ENCODE measurements at places on chromosomes 12 and 14.

GRCh38 chr14:90406384-90406798 is 9.6 kb downstream of the CALM1 start:
- no peak for DNase-seq

DNA sequence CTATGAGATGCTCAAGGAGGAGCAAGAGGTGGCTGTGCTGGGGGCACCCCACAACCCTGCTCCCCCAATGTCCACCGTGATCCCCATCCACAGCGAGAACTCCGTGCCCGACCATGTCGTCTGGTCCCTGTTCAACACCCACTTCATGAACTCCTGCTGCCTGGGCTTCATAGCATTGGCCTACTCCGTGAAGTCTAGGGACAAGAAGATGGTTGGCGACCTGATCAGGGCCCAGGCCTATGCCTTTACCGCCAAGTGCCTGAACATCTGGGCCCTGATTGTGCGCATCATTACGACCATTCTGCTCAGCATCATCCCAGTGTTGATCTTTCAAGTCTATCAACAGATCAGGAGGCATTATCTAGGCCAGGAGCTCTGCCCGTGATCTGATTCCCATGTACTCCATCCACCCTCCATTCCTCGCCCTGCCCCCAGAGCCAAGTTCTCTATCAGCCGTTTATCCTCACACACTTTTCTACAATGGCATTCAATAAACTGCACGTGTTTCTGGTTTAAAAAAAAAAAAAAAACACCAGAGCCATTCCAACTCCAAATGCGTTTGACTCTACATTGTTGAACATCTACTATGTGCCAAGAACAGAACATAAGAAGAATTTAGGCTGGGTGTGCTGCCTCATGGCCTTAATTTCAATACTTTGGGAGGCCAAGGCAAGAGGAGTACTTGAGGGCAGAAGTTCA is 17.5 kb downstream of the ATXN2 start:
- DNase-seq: no peak

DNA sequence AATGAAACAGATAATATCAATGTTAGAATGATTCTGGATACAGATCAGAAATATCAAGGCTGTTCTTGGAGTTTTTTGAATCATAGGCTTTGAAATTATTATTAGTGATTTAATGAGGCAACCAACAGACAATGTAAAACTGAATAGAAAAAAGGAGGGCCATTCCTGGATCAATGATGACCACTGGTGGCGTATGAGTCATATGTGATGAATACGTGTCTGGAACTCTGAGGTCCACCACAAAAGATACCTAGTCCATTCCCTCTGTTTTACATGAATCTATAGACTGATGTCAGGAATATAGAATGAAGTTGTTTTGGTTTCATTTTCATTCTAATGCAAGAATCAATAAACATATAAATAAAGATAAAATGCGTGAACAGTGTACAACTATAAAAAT is 78.3 kb upstream of the RTL1 start:
- DNase-seq: peak; percentile 53

DNA sequence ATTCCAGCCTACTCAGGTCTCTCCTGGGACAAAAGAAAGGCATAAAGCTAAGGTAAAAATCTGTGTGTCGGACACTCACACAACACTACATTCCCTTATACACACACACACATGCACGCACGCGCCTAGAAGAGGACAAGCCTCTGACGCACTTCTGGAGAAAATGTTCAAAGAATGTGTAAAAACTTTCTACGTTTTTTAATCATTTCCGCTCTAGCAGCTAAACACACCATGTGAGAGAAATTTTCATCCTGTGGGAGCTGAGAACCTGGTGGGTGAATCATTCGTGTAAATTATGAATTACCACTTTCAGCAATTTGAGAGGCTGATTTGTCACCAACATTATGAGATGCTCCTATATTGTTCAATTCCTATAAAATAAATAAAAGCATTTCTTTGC is 494.5 kb downstream of the TMEM132D start:
- no peak for DNase-seq

GRCh38 chr14:31962920-31963319 is 114.2 kb upstream of the ARHGAP5 start:
- DNase-seq: no peak

- no peak for DNase-seq
Measured at GRCh38 chr14:51626185-51626584, 25.5 kb upstream of the FRMD6 start.

GRCh38 chr14:42222924-42223471 is 616.3 kb downstream of the LRFN5 start:
- DNase-seq: peak; percentile 69

DNA sequence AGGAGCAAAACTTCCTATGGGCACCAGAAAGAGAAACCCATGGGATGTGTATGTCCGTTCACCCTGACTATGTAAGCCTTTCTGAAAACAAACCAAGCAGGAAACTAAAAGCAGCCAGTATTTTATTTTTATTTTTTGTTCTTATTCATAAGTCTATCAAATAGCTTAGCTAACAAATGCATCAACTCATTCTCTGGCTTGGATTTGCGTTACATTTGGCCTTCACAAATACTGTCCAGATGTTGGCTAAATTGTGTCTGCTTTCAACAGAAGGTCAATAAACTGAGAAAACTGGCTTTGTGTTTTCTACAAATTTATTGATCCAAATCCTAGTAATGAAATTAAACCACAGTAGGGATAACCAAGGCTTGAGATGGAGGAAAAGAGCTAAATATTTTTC is 379.0 kb downstream of the NOVA1 start:
- no peak for DNase-seq

- DNase-seq: no peak
Measured at GRCh38 chr14:93079321-93079720, 36.4 kb downstream of the ITPK1 start.

GRCh38 chr12:28258998-28259397 is 68.7 kb downstream of the CCDC91 start:
- peak; percentile 8 for DNase-seq

GRCh38 chr14:91095178-91095577 is 18.7 kb upstream of the DGLUCY start:
- DNase-seq: no peak

DNA sequence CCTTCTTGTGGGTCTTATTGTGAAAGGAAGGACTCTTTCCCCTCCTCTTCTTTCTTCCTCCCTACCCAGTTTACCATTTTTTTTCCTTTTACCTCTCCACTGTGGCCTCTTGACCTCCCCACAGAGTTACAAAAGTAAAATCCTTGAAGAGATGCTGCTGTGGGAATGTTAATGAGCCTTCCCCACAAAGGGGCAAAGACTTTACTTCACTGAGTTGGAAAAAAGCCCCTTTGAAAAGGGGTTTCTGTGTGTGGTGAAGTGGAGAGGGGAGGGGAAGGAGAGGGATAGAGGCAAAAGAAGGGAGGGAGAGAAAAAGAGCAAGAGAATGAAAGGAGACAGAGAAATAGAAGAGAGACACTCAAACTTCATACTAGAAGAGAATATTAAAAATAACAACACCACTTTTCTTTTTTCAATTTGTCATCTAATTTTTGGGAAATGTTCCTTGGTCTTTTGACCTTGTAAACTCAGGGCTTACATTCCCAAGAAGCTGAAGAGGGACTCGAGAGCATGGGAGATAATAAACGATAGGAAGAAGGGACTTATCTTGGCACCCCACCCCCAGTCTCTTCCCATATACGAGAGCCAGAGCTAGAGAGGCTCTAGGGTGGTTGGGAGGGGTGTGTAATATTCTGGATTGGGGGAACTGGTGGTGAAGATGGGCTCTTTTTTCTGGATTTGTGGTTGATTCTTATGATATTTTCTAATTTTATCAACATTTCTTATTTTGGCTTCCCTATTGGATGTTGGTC is 13.2 kb upstream of the SALL2 start:
- no peak for DNase-seq

Measured in fibroblast of skin of right quadriceps (primary cell).